ENCODE measurements at places on chromosomes 7 and 10. TPM values are rescaled to one million over a fixed set of nuclear protein-coding genes. Genes with fewer than 3 reads are reported as not detected.

Gene TWIST1
- 1.2 TPM for total RNA-seq

Gene GNGT1
- not detected for total RNA-seq

GRCh38 chr7:154987571-154987970 lies 15.4 kb downstream of the PAXIP1 start:
- DNase-seq: no peak

- peak; percentile 60 for DNase-seq
Observed at GRCh38 chr10:128570319-128570995, 444.2 kb upstream of the MKI67 start.

GRCh38 chr10:87685832-87686574 lies 26.3 kb downstream of the PAPSS2 start:
- DNase-seq: no peak

DNA sequence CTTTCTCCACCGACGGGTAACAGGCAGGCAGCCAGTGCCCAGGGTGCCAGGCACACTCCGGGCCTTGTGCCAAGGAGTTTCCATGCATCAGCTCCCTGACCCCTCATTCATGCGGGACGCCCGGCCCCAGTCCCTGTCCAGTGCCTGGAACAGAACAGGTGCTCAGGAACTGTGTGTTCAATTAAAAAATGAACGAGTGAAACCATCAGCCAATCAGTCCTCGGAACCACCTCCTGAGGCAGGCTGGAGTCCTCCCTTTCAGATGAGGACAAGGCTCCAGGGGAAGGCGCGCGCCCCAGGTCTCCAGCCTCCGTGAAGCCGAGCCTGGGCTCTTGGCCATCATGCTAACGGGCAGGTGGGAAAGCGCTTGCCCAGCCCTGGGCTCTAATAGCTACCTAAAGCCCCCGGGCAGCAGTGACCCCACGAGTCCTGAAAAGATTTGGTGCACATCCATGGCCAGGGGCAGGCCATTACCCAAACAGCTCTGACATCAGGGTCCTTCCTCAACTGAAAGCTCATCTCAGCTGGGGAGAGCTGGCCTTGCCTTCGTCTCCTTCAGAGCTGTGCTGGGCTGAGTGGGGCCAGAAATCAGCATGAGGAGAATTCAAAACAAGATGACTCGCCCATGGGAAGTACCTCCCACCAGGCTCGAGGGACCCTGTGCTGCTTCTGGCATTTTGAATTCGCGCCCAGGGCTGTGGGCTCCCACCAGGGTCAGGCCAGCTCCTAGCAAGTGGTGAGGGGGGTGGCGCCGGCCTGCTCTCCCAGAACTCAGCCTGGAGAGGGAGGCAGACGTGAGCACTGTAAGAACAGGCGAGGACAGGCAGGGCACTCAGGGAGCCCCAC lies 200.5 kb downstream of the MAD1L1 start:
- DNase-seq: peak; percentile 73
